ENCODE measurements at places on chromosomes 4 and X.

- no peak for DNase-seq
Measured at GRCh38 chr4:19596342-19596741, 655.4 kb upstream of the SLIT2 start.

GRCh38 chrX:38927592-38927991 is 126.3 kb downstream of the MID1IP1 start:
- no peak for DNase-seq

DNA sequence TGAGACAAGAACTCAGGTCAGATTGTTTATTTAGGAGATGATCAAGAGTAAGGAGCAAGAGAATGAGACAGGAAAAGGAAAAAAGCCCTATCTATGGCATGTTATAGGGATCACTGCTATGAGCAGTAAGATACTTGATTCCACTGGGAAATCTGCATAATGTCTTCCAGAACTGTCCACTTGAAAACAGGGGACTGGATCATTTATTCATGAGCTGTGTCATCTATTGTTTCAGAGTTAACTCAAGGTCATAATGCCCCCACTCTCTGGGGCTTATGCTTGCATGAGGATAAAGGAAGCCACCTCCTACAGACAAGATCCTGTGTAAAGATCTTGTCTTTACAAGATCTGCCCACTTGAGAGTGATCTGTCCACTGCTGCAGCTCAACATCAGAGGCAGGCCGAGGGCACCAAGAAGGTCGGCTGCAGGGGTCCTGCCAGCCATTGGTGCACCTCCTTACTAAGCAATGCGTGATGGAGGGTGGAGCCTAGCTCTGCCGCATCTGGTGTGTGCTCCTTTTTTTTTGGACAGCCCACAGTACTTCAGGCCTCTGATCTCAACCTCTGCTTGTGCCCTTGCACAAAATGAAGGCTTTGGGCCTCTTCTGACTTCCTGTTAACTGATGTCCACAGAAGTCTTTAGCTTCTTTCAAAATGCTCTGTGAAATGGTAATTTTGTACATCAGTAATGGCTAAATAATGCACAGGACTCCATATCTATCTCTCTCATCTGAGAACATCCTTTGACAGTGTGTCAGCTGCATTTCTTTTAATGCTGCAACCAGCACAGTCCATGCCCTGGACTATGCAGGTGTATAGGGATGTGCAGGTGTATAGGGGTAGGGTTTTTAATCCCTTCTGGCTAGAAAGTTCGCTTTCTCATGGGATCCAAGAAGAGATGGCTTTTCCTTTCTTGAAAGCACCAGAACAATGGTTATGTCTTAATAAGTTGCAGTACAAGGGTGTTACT is 95.9 kb upstream of the TRPC3 start:
- DNase-seq: no peak

- DNase-seq: no peak
Measured at GRCh38 chrX:136780763-136781162, at the start of gene ARHGEF6. ARHGEF6 (minus strand) TSS chrX:136780932; CDS start chrX:136780882, 50 bp downstream.

- DNase-seq: no peak
Measured at GRCh38 chr4:53431052-53431451, 53.6 kb downstream of the FIP1L1 start.

GRCh38 chr4:48133669-48134068 is 381 bp downstream of the TXK start:
- DNase-seq: peak; percentile 39

All from fibroblast of upper back skin (primary cell).